ENCODE measurements at places on chromosomes 5 and 9. TPM values are rescaled to one million over a fixed set of nuclear protein-coding genes. Genes with fewer than 3 reads are reported as not detected.

AP3B1 gene
- 47.0 TPM for total RNA-seq

DNA sequence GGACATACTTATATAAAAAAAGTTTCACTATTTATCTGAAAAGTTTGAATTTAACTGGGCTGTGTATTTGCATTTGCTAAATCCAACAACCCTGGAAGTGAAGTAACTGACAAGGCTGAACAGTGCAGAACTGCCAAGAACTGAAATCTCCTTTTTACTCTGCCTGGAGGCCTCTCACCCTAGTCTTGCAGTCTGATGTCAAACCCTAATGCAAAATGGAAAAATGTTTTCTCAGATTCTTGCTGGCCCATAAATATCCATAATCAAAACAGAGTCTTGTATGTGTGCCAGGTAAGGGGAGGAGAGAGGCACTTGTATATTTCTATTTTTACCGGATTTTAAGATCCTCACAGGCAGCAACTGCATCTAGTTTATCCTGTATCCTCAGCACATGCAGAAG, 432.7 kb upstream of the KLF4 start:
- DNase-seq, result no peak

DNA sequence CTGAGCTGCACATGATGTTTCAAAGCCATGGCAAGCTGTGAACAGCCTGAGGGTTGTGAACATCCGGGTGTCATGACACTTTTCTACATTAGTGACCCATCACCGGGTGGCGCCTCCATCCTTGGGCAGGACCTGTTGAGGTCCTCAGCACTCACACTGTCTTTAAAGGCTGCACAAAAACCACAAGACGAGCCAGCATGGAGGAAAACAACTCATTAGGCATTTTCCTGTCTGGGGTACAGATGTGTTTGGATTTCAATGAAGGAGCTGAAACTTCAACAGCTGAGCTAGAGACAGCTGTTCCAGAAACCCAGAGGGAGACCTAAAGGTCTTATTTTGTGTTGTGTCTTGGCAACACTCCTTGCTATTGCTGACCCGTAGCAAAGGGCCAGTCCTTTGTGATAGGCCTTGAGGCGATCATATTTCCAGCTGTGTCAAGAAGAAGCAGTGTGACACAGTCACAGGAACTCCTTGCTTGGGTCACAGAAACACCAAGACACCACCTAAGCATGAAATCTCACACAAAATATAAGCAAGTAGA, 151.8 kb upstream of the VLDLR start:
- DNase-seq, result peak; percentile 44

- no peak for DNase-seq
Measured at GRCh38 chr5:157818368-157818767, 40.6 kb downstream of the CLINT1 start.

GRCh38 chr5:8523501-8523900, 654.6 kb downstream of the MTRR start:
- no peak for DNase-seq
